ENCODE measurements at places on chromosomes 5 and 9. TPM values are rescaled to one million over a fixed set of nuclear protein-coding genes. Genes with fewer than 3 reads are reported as not detected.

TUSC1 gene
- total RNA-seq = 10.0 TPM

FOXD4L5 gene
- total RNA-seq = 0.31 TPM

CDKN2B gene
- total RNA-seq = 0.31 TPM

TAF1L gene
- 0.31 TPM for total RNA-seq

IL13 gene
- not detected for total RNA-seq

CYSRT1 gene
- not detected for total RNA-seq

DOLPP1 gene
- 9.7 TPM for total RNA-seq

DNAH5 gene
- total RNA-seq = 8.1 TPM

ARHGEF39 gene
- total RNA-seq = 0.31 TPM

RETREG1 gene
- 67.9 TPM for total RNA-seq

B4GALT7 gene
- 20.7 TPM for total RNA-seq

CYLC2 gene
- total RNA-seq = not detected

IFNA13 gene
- total RNA-seq = not detected

S100Z gene
- not detected for total RNA-seq

IFNK gene
- not detected for total RNA-seq

FKTN gene
- 47.3 TPM for total RNA-seq

SPINK13 gene
- not detected for total RNA-seq

BTNL8 gene
- total RNA-seq = not detected

LRRC19 gene
- total RNA-seq = under 0.01 TPM

PHF24 gene
- total RNA-seq = 40.1 TPM

QRFP gene
- total RNA-seq = not detected

CEP78 gene
- 82.6 TPM for total RNA-seq

GPR150 gene
- total RNA-seq = not detected

KIF24 gene
- 4.1 TPM for total RNA-seq

NEUROG1 gene
- total RNA-seq = 1.6 TPM

SLC22A4 gene
- total RNA-seq = 1.6 TPM

CTXN3 gene
- total RNA-seq = 0.63 TPM

PCDH1 gene
- 55.4 TPM for total RNA-seq

ORM2 gene
- not detected for total RNA-seq

TPPP gene
- 22.2 TPM for total RNA-seq

TNFSF8 gene
- total RNA-seq = 0.31 TPM

PRDM9 gene
- total RNA-seq = not detected

TMEM171 gene
- 0.94 TPM for total RNA-seq

TMOD1 gene
- total RNA-seq = 42.6 TPM

AMBP gene
- not detected for total RNA-seq

ABLIM3 gene
- 19.4 TPM for total RNA-seq

GRM6 gene
- 0.63 TPM for total RNA-seq

TXNDC8 gene
- not detected for total RNA-seq

PCDHA9 gene
- 42.6 TPM for total RNA-seq

OR1Q1 gene
- total RNA-seq = not detected

PCDHGB7 gene
- 43.5 TPM for total RNA-seq

SCGB3A2 gene
- total RNA-seq = not detected

GCNT1 gene
- total RNA-seq = 4.7 TPM

All from parietal lobe (tissue), 2 donors.